ENCODE measurements at places on chromosomes 2 and 18.

DNA sequence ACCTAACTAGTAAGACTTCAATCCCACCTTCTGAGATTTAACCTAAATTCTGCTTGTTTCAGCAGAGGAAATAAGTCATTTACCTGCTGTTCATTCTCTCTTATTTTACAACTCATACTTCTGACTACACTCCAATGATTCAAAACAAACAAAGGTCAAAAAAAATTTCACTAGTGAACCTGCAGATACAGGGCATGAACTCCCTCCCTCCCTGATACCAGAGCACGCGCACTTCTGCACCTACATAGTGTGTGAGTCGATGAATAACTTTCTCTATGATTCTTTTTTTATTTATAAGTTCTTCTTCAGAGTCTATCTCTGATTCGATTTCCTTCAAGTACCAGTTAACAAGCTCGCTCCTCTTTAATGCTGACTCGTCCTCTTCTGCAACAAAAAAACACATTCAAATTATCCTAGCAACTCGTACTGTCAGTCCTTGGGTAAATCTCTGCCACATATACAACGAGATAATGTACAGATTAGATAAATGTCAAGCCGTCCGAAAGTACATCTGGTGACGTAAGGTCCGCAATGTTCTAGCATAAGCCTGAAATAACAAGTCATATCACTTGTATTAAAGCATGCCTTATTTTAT is 7.4 kb upstream of the LCT start:
- DNase-seq = no peak

DNA sequence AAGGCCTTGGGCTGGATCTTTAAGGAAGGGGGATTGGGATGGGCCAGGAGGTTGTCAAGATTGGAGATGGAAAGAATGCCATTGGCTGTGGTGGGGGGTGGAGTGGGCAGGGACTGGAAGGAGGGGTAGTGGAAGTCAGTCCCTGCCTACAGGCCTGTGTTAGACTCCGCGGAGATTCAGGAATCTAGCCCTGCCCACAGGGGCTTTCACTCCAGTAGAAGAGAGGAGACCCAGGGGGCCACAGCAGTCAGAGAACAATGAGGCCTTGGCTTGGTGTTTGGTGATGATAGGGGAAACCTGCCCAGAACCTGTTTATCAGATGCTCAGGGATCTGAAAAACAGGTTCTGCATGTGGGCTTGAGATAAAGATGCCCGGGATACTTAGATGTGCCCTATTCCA is 6.1 kb downstream of the STEAP3 start:
- DNase-seq = no peak

GRCh38 chr2:134375935-134376334 is 122.1 kb downstream of the MGAT5 start:
- peak; percentile 68 for DNase-seq

GRCh38 chr2:107728586-107728985 is 98.1 kb upstream of the RGPD4 start:
- no peak for DNase-seq

- DNase-seq = no peak
These were observed 318 bp downstream of the TYW5 start for GRCh38 chr2:199955007-199955338.

GRCh38 chr2:5749347-5749746 is 57.2 kb downstream of the SOX11 start:
- DNase-seq = no peak

DNA sequence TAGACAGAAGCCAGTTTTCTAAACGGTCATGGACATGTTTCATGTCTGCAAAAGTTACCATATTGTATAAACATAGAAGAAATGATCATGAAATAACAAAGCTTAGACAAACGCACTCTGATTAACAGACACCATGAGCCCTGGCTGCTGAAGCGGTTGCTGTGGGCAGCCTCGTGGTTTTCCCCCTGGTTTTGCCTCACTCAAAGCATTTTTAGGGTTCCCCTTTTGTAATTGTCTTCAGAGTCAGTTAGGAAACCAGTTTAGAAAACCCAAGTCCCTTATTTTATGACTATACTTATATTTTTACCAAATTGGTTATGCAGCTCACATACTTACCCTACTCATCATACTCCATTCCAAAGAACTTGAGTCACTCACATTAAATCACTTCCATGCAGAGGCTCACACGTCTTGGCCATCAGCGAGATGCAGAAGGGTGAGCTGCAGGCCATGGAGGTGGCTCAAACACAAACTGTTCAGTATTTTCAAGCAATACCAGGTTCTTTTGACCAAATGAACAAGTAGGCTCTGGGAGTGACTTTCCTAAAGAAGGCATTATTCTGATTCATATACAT is 105.6 kb upstream of the SALL3 start:
- peak; percentile 86 for DNase-seq

DNA sequence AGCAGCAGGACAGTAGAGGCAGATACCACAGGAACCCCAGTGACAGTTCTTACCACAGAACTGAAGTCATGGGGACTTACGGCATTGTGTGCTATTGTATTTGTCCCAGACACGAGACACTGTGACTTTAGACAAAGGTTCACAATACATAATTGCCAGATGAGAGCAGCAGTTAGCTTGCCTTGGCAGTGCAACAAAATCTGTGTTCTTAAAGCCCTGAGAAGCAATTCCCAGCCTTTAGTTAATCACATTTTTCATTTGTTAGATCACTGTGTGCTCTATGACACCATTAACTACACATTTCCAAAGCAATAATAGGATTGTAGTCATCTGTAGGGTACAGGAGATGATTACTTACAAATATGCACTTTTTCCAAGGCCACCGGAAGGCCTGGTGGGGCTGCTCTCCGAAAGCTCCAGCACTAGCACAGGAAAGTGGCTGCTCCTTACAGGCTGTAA is 97.5 kb upstream of the LDLRAD4 start:
- peak; percentile 77 for DNase-seq

GRCh38 chr2:59677158-59677557 is 876.3 kb downstream of the BCL11A start:
- no peak for DNase-seq

- DNase-seq = peak; percentile 39
These were observed 88.6 kb upstream of the EML6 start for GRCh38 chr2:54634564-54635511.

GRCh38 chr2:126850940-126851339 is 47.8 kb upstream of the TEX51 start:
- no peak for DNase-seq

- DNase-seq = no peak
These were observed 20.1 kb upstream of the SLC39A10 start for GRCh38 chr2:195636890-195637289.

DNA sequence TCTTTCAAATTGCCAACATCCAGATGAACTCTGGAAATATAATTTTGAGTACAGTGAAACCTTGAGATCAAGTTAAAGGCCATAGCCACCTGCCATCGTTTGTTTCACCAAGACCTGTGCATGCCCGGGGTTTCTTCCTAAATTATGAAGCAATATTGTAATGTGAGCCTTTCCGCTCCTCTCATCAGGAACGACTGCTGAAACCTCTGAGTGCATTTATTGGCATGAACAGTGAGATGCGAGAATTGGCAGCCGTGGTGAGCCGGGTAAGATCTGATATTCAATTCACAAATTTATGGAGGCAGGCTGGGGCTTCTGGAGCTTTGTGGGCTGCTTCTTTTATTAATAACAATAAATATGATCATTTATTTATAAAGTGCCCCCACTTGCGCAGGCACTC is 27.7 kb upstream of the ELOA2 start:
- no peak for DNase-seq

DNA sequence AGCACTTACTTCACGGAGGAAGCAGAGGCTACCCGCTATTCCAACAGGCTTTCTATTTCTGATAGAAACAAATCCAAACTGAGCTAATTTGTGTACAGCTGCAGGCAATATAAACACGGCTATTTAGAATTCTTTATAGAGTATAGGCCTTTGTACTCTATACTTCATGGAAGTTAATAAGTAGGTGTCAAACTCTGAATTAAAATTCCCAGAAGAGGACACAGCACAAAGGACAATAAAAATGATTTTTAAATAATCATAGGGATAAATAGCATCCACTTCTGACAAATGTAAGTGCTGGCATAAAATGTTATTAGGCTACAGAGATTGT is 261.5 kb downstream of the AFF3 start:
- DNase-seq = no peak

DNA sequence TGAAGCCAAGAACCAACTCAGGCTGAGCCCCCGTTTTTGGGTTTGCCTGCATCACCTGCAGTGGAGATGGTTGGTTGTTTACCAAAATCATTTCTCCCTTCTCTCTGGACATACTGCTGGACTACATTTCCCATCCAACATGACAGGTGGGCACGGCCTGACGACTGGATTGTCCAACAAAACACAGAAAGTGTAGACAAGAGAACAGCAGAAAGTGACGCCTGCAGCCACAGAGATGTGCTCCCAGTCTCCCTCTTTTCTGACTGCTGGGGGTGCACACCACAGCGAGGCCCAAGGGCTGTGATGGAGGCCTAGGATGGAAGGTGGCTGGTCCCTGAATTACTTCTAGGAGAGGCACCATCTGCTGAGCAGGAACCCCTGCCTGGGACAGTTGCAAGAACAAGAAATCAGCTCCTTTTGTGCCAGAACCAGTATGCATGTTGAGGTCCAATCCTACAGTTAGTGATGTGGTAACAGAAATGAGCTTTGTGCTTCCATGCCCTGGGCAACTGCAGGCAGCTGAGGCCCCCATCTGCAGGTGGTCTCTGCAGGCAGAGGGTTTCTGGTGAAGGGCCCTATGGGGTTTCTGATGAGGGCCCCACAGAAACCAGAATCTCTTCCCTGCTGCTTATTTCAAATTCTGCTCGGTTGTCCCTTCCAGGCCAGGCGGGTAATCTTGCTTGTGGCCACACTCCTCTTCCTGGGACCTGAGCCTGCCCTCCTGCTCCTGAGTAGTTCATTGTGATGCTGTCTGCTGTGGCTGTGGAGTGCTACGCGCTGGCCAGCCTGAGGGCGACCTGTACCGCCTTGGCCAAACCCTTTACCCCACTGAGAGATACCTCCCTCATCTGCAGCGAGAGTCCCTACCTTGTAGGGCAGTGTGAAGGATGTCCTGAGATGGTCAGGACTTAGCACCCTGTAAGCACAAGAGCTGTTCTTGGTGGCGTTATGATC is 168.3 kb downstream of the ASB1 start:
- DNase-seq = no peak

- DNase-seq = no peak
These were observed 9.4 kb downstream of the IL18RAP start for GRCh38 chr2:102432386-102432785.

DNA sequence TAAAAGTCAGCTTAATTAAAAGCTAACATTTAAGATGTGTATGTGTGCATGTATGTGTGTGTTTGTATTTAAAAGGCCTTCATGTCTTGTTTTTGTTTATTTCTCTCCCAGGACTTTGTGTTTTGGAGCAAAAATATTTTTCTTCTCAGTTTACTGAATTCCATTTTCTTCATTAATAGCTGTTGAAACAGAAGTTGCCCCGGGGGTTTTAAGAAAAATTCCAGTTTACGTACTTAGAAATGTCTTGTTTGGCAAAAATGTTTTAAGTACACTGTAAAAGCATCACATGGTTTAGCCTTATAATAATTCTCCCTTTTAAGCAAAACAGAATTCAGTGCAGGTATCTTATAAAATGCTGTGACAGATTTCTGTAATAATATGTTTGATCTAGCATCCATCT is 1233.0 kb upstream of the NRXN1 start:
- no peak for DNase-seq

- no peak for DNase-seq
These were observed 415.2 kb upstream of the KCNH7 start for GRCh38 chr2:163253621-163254285.

Measured in fibroblast of skin of right quadriceps (primary cell).